ENCODE measurements at places on chromosomes 1 and 21. TPM values are rescaled to one million over a fixed set of nuclear protein-coding genes. Genes with fewer than 3 reads are reported as not detected.

Gene SH2D1B
- total RNA-seq: not detected

GRCh38 chr1:114033216-114033706, 54.0 kb downstream of the OLFML3 start:
- DNase-seq: no peak

Gene DNASE2B
- not detected for total RNA-seq

Gene CNIH3
- 2.1 TPM for total RNA-seq

Gene SYNJ1
- 16.1 TPM for total RNA-seq

- no peak for DNase-seq
Measured at GRCh38 chr1:156475568-156476500, 24.7 kb downstream of the MEF2D start.

Gene KMO
- total RNA-seq: not detected

GRCh38 chr1:48923116-48923515, 146.4 kb upstream of the BEND5 start:
- no peak for DNase-seq

Gene C21orf91
- total RNA-seq: 56.3 TPM

GRCh38 chr1:9115351-9116205, 13.3 kb downstream of the GPR157 start:
- no peak for DNase-seq

Gene PDE9A
- 6.1 TPM for total RNA-seq

GRCh38 chr1:228142155-228142691, 2.1 kb downstream of the GUK1 start:
- peak; percentile 22 for DNase-seq

Gene TAS1R3
- total RNA-seq: 3.1 TPM

Gene OR2T33
- not detected for total RNA-seq

GRCh38 chr1:191074881-191075280, 597.2 kb upstream of the BRINP3 start:
- no peak for DNase-seq

DNA sequence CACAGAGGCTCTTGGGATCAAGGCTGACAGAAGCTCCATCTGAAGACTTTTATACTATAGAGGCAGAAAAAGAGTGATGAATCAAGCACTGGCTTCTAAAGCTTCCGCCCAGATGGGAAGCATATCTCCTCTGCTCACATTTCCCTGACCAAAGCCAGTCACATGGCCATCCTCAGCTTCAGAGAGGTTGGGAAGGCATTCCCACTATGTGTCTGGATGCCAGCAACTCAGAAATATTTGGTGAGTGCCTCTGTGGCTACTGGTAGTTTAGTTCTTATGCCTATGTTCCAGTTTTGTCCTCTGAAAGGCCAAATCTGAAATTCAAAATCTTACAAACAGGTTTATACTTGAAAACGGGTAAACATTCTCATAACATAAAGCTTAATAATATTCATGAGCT, 9.9 kb upstream of the DISC1 start:
- no peak for DNase-seq

GRCh38 chr1:241424480-241424971, 67.5 kb upstream of the RGS7 start:
- DNase-seq: no peak

- no peak for DNase-seq
Measured at GRCh38 chr1:153959454-153959853, 1.0 kb upstream of the CRTC2 start.

- no peak for DNase-seq
Measured at GRCh38 chr21:36188937-36189336, 32.3 kb downstream of the DOP1B start.

DNA sequence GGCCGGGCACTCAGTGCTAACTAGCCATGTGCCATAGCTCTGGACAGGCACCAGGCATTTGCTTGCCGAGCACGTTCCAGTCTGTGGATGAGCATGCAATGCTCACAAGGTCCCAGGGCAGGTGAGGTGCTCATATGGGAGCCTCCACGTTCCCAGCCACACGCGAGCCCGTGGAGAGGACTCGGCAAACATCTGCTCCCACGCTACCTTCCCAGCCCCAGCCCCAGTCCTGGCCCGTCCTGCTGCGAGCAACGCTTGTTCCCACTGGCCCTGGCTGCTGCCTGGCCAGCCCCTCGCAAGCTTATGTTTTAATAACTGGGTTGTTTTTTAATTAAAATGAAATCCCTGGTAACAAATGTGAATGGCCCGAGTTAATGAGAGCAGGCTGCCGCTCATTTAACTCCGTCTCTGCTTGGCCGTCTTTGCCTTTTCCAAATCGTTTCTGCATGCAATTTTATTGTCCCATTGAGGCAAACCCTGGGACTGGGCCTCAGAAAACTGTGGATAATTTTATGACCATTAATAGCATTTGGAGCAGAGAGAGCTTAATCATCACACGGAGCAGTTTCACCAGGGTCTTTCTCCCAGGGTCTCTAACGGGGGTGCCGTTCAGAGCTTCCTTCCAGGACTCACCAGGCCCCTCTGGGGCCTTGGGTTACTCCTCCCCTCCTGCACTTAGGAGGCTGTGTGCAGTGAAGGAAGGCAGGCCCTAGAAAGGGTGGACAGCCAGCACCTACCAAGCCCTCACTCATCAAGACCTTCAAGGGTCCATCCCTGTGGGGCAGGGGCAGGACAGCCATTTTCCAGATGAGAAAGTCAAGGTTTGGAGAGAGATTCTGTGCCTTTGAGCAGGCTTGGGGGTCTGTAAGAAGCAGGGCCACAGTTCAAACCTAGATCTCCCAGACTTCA, 136.8 kb downstream of the GLIS1 start:
- no peak for DNase-seq

Gene ATP1A4
- total RNA-seq: not detected

DNA sequence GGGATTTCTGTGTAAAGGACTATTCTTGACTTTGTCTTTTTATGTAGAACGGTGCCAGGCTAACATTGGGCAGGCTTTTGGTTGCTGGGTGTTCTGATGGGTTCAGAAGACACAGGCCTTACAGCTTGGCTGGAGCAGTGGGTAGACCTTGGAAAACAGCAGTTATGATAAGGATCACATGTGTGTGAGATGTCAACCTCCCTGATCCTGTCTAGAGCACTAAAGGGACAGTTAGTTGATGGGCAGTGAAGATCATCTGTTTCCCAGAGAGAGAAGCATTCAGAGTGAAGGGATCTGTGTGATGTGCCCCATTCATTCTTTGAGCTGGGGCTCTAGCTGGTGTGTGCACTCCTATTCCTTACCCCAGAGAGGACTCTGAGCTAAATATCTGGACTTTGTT, 88.0 kb downstream of the NOS1AP start:
- no peak for DNase-seq

- DNase-seq: no peak
Measured at GRCh38 chr1:88441022-88441421, 243.1 kb upstream of the PKN2 start.

GRCh38 chr1:33928251-33928650, 64.4 kb downstream of the HMGB4 start:
- DNase-seq: no peak

DNA sequence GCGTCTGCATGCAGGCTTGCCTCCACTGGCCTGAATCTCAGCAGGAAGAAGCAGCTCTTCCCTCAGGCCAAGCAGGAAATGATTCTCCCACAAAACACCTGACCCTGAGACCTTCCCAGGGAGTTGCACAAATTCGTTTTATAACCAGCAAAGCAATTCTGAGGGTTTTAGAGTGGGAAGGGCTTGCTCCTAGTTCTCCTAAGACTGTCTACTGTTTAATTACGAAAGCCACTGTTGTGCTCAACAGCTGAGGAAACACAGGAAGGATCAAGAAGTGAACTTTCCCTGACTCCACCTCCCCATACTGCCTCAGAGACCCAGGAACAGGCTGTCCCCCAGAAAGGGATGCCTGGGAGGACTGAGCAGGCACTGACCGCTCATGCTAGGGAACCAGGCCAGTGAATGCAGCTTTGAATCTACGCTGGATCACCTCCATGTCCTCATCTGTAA, 37.0 kb upstream of the PUM1 start:
- no peak for DNase-seq

DNA sequence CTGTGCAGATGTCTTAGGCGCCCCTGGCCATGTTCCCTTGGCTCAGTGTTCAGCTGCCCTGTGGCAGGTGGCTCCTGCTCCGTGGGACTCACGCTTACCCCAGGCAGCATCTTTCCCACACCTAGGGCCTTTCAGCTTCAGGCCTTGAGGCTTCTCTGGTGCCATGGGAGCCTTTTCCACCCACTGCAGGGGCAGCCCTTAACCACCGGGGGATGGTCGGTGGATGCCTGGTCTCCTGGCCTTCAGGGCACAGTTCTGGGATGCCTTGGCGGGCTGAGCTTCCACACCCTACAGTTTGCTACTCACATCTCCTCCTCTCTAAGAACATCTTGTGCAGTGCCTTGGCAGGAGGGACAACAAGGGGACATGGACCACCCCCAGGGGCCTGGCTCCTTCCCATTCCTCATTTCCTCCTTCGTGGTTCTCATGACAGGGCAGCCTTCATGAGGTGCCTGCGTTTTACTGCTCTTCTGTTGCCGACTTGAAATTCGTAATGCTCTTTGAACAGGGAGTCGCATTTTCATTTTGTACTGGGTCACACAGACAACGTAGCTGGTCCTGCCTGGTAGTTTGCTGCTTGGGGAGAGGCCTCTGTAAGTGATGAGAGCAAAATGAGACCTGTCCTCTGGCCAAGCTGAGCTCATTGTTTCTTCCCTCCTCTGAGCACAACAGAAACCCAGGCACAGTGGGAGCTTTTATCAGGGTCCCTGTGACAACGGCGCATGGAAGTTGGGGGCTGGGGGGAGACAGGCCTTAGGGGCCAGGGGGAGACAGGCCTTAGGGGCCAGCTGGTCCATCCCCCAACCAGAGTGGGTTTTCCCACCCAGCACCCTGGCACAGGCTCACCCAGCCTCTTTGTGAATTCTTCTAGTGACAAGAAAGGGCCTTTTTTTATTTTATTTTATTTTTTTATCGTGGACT, 62.0 kb upstream of the NEK2 start:
- DNase-seq: no peak

Gene NLRP3
- total RNA-seq: 2.5 TPM

Gene COL24A1
- not detected for total RNA-seq

Gene SLC9C2
- total RNA-seq: not detected

DNA sequence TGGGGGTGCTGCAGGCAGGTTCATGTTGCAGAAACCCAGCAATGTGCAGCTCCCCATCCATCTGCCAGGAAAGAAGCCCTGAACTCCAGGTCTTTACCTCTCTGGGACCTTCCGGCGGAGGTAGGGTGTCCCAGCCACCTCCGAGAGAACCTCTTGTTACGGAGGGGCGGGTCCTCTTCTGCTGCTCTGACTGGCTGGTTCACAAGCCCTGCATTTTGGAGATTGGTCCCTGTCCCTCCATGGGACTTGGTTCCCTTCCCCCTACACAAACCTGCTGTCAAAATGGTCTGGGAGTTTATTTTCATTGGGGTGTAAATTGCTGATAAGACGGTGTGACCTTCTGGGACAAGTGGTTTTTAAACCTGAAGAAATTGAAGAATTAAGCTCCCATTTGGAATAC, 8.0 kb upstream of the CELSR2 start:
- no peak for DNase-seq

Gene TMEM201
- total RNA-seq: 17.9 TPM

DNA sequence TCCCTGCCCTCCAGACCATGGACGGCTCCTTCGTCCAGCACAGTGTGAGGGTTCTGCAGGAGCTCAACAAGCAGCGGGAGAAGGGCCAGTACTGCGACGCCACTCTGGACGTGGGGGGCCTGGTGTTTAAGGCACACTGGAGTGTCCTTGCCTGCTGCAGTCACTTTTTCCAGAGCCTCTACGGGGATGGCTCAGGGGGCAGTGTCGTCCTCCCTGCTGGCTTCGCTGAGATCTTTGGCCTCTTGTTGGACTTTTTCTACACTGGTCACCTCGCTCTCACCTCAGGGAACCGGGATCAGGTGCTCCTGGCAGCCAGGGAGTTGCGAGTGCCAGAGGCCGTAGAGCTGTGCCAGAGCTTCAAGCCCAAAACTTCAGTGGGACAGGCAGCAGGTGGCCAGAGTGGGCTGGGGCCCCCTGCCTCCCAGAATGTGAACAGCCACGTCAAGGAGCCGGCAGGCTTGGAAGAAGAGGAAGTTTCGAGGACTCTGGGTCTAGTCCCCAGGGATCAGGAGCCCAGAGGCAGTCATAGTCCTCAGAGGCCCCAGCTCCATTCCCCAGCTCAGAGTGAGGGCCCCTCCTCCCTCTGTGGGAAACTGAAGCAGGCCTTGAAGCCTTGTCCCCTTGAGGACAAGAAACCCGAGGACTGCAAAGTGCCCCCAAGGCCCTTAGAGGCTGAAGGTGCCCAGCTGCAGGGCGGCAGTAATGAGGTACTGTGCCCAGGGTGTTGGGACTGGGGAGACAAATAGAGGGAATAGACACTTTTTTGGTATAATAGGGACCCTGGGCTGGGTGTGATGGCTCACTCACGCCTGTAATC, 1.0 kb downstream of the ZBTB48 start:
- no peak for DNase-seq

GRCh38 chr1:24906760-24907490, 23.2 kb downstream of the RUNX3 start:
- no peak for DNase-seq

Gene PPIAL4G
- total RNA-seq: 1.1 TPM

Gene FAM177B
- not detected for total RNA-seq

DNA sequence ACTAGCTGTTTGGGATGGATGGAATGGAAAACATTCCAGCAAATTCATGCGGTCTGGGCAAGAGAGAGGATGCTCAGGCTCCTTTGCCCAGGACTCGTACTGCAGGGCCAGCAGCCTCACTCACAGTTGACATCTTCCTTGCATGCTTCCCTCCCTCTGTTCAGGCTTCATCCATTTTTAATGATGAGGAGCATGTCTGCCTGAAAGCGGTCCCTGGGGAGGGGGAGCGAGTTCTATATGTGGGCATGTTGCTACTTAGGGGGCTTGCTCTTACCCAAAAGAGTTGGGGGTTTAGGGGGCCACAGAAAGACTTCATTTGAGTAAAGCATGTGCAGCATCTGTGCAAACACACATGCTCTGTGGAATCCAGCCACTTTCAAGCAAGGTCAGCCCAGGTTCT, 98.2 kb downstream of the HMGB4 start:
- DNase-seq: no peak

GRCh38 chr1:48500541-48501450, 28.8 kb upstream of the SPATA6 start:
- no peak for DNase-seq

DNA sequence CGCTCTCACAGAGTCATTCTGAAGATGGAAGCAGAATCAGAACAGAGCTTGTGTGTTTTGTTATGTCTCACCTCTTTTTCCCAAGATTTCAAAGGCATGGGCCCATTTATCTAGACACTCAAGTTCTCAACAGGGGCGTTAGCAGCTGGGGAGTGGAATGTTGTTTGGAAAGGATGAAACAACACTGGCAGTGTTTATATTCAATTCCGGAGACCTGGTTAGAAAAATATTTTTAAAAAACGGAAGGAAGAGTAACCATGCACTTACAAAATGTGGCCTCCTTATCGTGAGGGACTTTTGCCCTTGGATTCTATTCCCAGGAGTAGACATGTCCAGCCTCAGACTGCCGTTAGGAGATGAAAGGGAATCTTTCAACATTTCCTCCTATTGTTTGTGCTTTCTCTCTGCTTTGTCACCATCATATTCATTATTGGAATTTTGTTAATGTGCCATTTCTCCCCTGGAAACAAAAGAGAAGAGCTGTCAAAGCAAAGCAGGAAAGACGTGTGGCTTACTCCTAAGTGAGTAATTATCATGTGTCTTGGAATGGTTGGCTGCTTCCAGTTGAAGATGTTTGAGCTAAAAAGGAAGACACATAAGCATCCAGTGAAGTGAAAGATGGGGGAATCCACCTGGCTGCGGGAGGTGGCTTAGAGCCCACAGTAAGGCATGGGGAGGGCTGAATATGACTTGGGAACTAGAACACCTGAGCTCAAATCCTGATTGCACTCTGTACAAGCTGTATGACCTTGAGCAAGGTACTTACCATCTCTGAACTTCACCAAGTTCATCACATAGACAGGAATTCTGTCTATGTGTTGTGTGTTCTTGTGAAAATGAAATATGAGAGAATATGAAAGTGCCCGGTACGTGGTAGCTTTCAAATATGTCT, 71.7 kb upstream of the JUN start:
- no peak for DNase-seq
